MCF 10A (cell line): ENCODE measurements at places on chromosomes 6 and 20. TPM values are rescaled to one million over a fixed set of nuclear protein-coding genes. Genes with fewer than 3 reads are reported as not detected.

- DNase-seq, result no peak
Observed at GRCh38 chr6:52728394-52728793, 34.9 kb downstream of the GSTA2 start.

- DNase-seq, result peak; percentile 31
Observed at GRCh38 chr20:41047279-41047974, 18.8 kb downstream of the TOP1 start.

DNA sequence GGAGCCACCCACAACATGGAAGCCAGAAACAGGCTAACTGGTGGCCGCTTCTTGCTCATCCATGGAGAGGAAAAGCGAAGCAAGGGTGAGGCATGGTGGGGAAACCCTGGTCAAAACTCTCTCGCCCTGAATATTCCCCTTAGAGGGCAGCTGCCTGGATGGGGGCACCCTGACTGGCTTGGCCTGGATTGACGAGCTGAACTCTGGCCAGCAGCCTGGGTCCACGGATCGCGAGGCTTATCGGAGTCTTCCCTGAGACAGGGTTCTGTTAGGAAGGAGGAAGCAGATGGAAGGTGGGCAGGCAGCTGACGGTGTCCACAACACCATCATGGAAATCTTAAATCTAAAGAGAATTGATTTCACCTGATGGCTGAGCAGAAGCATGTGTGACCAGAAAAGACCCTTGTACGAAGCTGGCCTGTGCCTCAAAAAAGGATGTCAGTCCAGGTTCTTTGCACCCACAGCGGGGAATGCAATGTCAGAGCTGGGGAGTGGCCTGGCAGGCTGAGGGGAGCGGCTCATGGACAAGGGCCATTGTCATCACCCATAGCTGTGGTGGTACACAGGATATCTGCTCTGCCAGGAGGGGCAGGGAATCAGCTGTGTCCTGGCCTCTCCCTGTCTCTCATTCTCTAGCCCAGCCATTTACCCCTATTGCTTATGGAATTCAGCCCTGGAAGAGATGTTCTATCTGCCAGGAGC is 109.4 kb upstream of the SNX9 start:
- DNase-seq, result no peak

DNA sequence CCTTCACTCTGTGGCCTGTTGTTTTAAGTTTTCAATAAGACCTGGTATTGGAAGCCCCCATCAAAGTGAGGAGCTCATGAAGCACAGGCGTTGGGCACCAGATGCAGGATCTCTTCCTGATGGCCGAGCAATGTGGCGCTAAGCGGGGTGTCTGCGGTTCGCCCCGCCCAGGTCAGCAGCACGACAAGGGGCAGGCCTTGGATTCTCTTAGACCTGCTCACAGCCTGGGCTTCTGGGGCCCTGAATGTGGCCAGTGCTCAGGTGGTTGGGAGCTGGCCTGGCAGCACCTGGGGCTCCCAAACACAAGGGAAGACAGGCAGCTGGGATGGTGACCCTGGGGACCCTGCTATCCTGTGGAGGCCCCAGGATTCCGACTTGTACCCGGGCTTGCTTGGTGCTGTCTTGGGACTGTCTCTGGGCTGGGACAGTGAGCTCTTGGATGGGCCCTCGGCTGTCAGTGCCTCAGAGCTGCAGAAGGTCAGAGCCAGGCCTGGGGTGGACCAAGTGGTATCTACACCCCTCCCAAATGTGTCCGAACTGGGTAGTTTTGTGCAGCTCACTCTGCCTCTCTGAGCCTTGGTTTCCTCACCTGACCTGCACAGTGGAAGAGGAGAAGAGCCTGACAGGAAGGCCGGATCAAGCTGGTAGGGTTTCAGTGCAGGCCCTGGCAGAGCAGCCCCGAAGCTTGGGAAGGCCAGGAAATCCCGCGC is 69.1 kb downstream of the PHACTR3 start:
- no peak for DNase-seq

GRCh38 chr6:136408204-136408603 is 118.6 kb upstream of the BCLAF1 start:
- peak; percentile 34 for DNase-seq

- DNase-seq, result no peak
Observed at GRCh38 chr6:124903797-124904196, 58.4 kb upstream of the RNF217 start.

GRCh38 chr6:135535989-135536414 is 38.5 kb upstream of the AHI1 start:
- DNase-seq, result peak; percentile 79

DNA sequence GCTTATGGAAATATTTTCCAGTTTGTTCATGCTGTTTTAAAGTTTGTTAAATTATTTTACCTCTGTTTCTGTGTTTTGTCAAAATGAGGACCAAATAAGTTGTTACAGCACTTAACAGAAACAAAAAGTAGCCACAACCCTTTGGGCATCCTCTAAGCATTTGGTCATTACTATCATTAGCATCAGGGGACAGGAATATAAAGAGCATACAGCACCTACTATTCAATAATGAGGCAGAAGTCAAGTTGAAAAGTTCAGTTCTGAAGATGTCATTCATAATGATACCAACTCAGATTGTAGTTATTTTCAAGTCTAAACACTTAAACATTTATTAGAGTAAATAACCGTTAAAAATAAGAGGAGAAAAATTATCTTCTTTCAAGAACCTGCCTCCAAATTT is 862.3 kb upstream of the FLRT3 start:
- no peak for DNase-seq

- DNase-seq, result no peak
Observed at GRCh38 chr20:37315452-37316110, 26.1 kb downstream of the MANBAL start.

DNA sequence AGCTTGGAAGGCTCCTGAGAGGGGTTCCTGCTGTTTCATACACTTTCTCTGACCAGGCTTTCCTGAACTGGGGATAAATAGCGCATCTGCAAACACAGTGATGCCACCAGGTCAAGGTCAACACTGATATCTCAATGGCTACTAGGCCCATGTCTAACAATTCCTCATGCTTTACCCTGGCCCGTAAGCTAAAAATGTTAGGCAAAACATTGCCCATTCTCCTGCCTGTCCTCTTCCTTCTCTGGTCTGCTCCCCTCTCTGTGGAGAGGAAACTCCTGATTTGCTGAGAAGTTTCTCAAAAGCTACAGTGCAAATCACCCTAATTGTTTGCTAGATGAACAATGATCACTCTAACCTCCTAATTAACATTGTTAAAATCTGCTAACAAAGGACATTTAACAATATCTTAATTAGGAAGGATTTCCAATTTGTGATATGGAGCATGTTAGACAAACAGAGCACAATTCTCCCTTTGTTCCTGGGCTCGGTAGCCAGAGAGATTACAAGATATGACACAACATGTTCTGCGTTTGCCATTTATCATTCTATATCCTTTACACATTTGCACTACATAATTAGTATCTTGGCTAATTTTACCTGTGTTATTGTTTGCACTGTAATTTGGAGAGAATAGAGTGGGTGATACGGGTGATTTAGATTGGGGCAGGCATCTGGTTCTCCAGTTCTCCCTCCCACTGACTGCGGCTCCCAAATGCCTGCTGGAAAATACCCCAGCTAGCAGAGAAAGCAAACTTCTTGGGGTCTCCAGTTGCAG is 266.8 kb downstream of the CD83 start:
- DNase-seq, result no peak

PCK1 gene
- total RNA-seq, result not detected in 2 replicates

LY6G5B gene
- 14.4 and 16.0 TPM in 2 replicates for total RNA-seq

LGSN gene
- total RNA-seq, result not detected in 2 replicates

PTK7 gene
- total RNA-seq, result 42.6 and 48.4 TPM in 2 replicates

AKAP12 gene
- 0.34 and 0.63 TPM in 2 replicates for total RNA-seq

BPIFA2 gene
- total RNA-seq, result not detected in 2 replicates

HLA-DMB gene
- not detected in 2 replicates for total RNA-seq

C20orf144 gene
- 0.12 and 0.21 TPM in 2 replicates for total RNA-seq
